ENCODE measurements at places on chromosomes 12 and 14.

DNA sequence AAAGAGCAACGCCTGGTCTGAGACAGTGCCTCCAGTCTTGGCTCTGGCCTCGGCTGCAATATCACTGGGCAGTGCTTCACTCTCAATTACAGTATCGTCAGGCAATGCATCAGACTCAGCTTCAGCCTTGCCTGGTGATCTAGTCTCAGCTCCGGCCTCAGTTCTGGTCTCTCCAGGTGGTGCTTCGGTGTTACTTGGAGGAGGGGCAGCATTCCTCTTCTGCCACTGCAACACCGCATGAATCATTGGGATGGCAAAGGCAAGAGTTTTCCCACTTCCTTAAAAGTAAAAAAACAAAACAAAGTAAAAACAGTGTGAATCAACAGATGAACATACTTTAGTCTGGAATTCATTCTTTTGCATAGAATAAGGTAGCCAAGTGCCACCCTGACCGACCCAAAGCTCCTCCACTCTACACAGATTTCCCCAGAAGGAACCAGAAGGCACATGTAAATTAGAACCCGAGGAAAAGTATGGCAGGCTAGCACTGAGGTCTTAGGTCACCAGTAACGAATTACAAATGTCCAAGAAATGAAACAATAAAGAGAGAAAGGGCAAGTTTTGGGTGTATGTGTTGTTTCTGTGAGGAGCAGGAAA is 18.6 kb downstream of the DDX24 start:
- DNase-seq = peak; percentile 31

GRCh38 chr12:132771126-132771838 is 9.7 kb upstream of the ANKLE2 start:
- DNase-seq = no peak

GRCh38 chr14:59336098-59336497 is 129.1 kb downstream of the GPR135 start:
- DNase-seq = peak; percentile 76

- DNase-seq = no peak
Measured at GRCh38 chr12:53232646-53233461, 845 bp upstream of the RARG start.

- peak; percentile 70 for DNase-seq
Measured at GRCh38 chr14:91649930-91650329, 82.0 kb downstream of the CATSPERB start.

- DNase-seq = no peak
Measured at GRCh38 chr12:105581420-105581819, 250.9 kb downstream of the C12orf75 start.

- DNase-seq = no peak
Measured at GRCh38 chr12:54983536-54984101, 943 bp downstream of the TESPA1 start.

- no peak for DNase-seq
Measured at GRCh38 chr12:124481772-124482566, 85.4 kb downstream of the NCOR2 start.

GRCh38 chr12:19909418-19909817 is 458.9 kb upstream of the PDE3A start:
- DNase-seq = no peak

DNA sequence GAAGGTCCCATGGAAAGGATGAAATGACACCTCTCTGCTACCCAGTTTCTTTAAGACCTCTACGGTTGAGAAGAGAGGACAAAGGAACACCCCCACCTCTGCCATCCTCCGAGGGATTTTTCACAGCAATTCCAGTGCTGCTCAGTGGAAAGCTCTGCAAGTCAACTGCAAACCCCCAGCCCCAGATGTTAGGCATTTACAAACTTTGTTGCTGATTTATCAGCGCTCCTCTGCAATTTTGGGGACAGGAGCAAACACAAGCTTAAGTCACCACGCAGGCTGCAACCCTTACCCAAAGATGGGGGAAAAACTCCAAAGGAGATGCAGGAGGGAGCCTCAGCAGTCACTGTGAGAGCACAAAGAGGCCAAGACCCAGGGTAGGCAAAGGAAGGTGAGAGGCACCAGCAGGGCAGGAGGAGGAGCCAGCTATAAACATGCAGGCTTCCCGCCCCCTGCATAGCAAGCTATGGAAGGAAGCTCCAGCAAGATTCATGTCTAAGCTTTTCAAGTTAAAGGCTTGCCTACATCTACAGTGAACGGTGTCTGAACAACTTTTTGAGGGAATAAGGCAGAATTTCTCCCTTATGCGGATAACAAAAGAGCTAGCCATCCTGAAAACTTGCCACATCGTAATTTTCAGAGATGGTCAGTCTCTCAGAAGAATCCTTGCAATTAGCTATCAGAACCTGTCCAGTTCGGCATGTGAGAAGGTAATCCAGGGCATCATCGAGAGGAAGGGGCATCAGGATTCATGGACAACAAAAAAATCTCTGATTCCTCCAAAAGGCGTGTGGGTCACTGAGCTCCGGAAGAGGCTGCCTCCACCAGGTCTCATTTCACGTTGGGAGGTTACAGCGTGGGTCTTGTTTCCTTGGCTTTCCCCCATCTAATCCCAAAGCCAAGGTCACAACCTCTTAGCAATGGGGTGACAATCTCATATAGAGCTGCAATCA is 3.9 kb downstream of the CTDSP2 start:
- DNase-seq = no peak

DNA sequence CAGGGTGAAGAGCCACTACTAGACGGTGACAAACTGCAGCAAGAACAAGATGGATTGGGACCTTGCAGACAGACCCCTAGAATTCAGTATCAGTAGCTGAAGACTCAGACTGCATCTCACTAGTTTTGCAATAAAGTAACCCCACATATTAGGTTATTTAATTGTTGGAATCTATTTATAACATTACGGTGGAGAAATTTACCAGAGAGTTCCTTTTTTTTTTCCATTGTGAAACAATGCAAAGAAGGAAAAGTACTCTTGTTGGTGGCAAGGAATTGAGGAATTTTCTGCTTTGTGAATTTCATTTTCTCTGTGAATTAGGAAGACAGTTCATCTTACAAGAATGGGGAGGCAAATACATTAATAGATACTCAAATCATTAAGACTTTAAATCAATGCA is 185.7 kb upstream of the PPFIA2 start:
- DNase-seq = no peak

DNA sequence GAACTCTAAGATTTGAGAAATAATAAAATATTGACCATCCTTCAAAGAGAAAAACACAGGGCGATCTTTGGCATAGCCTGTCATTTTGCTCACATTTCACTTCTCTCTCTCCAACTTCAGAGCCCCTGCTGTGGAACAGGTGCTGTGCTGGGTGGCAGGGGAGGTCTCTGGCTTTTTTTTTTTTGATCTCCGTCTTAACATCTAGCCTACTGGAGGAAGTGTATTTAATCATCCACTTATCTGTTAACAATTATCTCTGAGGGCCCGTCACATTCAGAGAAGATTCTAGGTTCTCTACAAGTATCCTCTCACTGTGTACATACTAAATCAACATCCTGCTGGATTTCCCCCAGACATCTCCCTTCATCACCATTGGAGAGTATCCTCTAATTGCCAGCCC is 34.1 kb downstream of the CHST11 start:
- no peak for DNase-seq

DNA sequence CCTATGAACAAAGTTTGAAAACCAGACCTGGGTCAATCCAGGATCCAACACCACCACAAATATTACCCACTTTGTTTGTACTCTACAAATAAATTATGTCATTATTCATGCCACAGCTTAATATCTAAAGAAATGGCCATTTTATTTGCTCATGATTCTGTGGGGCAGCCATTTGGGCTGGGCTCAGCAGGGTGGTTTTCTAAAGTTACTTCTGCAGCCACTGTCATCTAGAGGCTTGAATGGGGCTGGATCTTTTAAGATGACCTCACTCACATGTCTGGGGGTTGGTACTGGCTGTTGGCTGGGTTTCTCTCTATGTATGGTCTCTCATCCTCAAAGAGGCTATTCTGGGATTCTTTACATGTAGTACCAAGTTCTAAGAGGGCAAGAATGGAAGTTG is 96.2 kb downstream of the VCPKMT start:
- DNase-seq = no peak

DNA sequence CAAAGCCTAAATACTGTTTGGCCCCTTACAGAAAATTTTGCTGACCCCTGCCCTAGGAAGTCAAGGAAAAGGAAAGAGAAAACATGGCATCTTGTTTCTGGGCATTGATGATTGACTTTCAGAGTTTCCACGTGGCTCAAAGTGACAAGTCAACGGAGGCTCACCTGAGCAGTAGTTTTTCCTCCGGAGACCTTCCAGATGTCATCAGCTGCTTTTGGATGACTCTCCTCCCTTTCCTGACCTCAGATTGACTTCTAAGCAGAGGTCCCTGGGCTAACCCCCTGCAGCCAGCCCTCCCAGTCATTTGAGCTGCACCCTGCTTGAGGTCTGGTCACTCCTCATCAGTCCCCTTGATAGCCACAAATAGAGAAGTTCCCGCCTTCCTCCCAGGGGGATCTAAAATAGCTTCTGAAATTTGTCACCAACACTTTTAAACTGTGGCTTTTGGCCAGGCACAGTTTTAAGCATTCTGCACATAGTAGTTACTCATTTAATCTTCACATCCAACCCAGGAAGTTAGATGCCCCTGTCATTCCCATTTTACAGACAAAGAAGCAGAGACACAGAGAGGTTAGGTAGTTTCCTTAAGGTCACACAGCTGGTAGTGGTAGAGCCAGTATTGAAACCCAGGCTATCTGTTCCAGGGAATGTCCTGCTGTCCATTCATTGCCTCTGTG is 143.4 kb downstream of the CHST11 start:
- no peak for DNase-seq

- DNase-seq = no peak
Measured at GRCh38 chr12:128240745-128241144, 26.2 kb upstream of the TMEM132C start.

DNA sequence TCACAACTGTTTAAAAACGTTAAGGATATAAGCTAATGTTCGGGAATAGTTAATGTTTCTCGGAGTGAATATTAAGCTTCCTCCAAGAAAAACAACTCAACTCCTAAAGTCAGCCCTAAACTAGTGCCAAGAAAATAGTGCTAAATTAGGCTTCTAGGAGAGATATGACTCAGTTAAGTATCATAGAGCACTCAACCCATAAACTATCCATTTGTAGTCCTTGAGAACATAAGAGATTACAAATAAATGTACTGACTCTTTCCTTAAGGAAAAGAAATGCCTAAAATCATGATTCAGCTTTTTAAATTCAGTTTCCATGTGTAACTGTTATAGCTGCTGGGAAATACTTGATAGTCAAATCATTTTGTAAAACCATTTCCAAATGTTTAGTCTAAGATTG is 117.1 kb downstream of the HMGA2 start:
- peak; percentile 85 for DNase-seq

GRCh38 chr14:102320671-102321455 is 1.3 kb downstream of the ZNF839 start:
- no peak for DNase-seq

DNA sequence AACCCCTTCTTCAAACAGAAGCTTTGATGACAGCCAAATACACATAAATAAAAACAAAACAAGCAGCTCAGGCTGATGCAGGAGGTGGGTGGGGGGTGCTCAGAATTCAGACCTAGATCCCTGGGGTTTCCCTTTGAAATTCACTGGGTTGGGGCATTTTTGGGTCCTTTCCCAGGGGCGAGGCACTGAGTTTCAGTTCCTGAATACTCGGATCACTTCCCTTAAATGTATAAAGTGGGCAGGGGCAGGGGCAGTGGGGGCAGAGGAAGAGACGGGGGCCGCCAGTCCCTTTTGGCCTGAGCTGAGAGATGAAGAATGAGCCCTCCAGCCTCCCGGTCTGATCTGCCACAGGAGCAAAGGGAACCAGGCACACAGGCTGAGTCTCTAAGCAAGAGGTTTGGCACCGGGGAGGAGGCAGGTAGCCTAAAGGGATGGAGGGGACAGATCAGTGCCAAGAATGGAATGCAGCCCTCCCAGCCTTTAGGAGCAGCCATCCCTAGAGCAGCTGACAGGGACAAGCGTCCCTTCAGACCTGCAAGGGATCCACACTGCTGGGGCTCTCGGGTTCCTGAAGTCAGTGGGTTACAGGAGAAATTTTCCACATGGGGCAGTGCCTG is 20.3 kb downstream of the KDM2B start:
- no peak for DNase-seq

GRCh38 chr14:99554757-99555531 is 49.1 kb downstream of the CCDC85C start:
- DNase-seq = no peak

DNA sequence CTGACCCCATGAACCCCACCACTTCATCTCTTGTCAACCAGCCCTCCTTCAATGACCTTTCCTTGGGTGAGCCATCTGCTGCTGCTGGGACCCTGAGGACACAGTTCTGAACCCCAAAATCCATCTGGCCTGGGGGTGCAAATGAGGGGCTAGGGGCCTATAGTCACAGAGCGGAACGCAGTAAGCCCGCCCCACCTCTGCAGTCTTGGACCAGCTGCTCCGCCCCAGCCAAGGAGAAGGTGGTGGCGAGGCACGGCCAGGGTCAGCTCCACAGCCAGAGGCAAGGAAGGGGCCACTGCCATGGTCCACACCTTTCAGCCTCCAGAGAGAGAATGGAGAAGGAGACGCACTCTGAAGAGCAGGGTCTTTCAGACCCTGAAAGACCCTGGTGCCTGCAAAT is 5.1 kb downstream of the TMEM179 start:
- DNase-seq = no peak

GRCh38 chr12:54227376-54227775 is 38.6 kb upstream of the SMUG1 start:
- no peak for DNase-seq

DNA sequence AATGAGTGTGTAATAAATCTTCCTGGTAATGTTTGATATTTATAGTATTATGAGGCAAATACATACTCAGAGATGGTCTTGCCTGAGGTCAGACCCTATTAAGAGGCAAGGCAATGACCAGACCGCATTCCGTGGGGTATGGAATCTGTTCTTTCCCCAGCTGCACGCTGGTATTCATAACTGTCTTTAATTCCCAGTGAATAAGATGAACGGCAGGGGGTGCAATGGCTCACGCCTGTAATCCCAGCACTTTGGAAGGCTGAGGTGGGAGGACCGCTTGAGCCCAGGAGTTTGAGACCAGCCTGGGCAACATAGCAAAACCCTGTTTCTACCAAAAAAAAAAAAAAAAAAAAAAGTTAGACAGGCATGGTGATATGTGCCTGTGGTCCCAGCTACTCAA is 44.6 kb downstream of the ERO1A start:
- no peak for DNase-seq

DNA sequence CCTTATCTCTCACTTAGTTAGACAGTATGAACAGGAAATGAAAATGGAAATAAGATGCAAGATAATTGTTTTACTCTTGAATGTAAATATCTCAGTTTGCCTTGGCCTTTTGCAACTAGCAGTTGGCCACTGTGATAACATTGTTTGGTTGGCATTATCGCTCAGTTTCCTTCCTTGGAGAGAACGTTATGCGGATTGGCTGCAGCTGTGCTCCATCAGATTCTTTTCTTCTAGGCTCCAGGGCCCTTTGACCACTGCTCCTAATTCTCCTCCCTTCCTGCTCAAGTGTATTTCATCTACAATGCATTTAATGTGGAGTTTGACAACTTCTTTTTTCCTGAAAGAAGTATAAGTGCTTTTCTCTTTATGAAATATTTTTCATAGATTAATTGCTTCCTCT is 284.2 kb downstream of the ADAMTS20 start:
- peak; percentile 39 for DNase-seq

Measured in fibroblast of pulmonary artery (primary cell).